SK-MEL-5 (cell line): ENCODE measurements at places on chromosomes 11 and 22. TPM values are rescaled to one million over a fixed set of nuclear protein-coding genes. Genes with fewer than 3 reads are reported as not detected.

GRCh38 chr11:7604331-7604955 is 68.9 kb downstream of the CYB5R2 start:
- DNase-seq: no peak

The OR52I2 gene
- not detected in 2 replicates for total RNA-seq

The GNAZ gene
- 3.6 and 3.9 TPM in 2 replicates for total RNA-seq

The PARVA gene
- 12.9 and 13.2 TPM in 2 replicates for total RNA-seq

- DNase-seq: peak; percentile 28
Measured at GRCh38 chr11:27124514-27125264, 84.1 kb downstream of the BBOX1 start.

- DNase-seq: no peak
Measured at GRCh38 chr22:37526376-37526775, 7.2 kb upstream of the CARD10 start.

The GAB4 gene
- total RNA-seq: not detected in 2 replicates

The CCDC83 gene
- not detected in 2 replicates for total RNA-seq

DNA sequence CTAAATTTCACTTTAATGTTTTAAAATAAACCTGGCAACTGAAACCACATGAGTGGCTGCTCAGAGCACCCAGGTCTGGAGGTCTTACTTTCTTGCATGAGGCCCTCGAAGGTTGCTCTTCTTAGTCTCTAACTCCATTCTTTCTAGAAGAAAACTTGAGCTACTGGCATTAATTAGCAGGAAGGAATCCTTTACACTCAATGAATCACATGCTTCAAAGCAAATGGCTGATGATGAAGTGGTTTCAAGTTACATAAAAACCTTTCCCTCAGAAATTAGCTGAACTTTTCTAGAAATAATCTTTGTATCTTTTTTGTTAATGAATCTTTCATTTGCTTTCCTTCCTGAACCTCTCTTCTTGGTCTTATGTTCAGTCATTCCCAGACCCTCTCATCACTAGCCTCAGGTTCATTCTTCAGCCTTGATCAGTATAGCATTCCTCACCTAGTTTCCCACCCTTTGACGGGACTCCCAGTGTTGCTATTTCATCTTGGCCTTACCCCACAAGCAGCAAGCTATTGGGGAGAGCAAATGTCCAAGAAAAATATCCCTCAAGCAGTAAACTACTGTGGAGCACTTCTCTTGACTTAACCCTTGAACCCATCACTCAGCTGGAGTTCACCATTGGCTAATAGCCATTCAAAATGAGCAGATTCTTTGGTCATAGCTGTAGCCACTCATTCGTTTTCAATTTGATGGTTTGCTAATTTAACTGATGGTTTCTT is 75.1 kb downstream of the INSC start:
- no peak for DNase-seq

The OR8G5 gene
- total RNA-seq: not detected in 2 replicates

DNA sequence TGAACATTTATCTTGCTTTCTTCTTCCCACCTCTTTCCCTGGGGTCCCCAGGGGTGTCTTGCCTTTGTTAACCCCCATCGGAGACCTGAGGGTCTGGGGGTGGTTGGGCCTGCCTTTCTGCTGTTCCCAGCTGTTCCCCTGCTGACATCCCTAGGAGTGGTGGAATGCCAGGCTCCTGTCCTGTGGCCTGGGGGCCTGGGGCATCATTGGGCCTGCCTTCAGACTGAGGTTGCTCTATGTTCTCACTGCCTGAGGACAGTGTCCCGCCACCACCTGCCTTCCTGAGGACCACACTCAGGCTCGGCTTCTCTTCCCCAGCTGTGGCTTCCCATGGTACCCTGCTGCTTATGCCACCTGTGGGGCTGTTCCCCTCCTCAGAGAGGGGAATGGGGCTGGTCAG is 1.1 kb upstream of the IL18BP start:
- DNase-seq: no peak

The RFPL2 gene
- 4.1 and 5.3 TPM in 2 replicates for total RNA-seq

DNA sequence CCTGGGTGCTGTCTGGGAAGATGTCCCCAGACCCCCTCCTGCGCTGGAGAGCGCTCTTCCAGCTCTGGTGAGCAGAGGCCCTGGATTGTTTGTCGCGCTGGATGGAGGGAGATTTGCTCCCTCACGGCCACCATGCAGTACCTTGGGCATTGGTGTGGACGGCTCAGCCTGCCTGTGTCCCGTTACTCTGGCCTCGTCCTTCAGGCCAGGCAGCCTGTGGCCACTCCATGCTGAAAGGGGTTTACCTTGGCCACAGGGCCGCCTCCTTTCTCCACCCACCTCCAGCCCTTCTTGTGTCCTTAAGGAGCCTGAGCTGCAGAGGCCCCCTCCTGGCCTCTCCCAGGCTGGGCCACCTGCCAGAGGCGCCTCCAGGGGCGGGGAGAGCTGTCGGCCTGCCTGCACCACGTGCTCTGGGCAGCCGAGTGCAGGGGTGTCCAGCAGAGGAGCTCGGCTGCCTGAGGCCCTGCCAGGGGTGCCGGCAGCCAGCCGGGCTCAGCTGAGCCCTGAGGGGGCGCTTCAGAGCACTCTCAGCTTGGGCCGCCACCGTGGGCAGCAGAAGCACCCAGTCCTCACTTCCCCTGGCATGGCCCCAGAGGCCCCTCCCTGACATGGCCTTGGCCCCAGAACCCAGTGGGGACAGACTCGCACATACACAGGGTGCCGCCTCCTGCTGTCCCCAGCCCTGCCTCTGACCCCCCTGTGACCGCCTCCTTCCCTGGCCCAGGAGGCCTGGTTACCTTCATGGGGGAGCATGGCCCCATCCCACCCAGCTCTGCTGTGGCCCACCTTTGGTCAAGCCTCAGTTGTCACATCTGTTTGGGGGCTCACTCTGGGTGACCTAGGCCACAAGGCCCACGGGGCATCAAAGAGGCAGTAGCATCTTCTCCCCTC is 3.4 kb downstream of the CCND1 start:
- DNase-seq: no peak

DNA sequence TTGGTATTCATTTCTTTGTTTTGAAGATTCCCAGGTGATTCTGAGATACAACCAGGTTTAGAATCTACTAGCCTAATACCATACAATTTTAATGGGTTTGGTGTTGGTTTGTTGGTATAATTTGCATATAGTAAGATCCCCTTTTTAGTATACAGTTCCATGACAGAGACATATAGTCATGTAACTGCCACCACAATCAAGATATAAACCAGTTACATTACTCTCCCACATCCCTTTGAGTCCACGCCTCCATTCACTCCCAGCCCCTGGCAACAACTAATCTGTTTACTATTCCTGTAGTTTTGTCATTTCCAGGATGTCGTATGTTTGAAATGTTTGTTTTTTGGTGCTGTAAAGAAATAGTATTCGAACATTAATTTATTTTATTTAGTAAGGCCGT is 4.3 kb downstream of the ASRGL1 start:
- DNase-seq: no peak

The PGA5 gene
- not detected in 2 replicates for total RNA-seq

The DEPDC7 gene
- 4.4 and 6.3 TPM in 2 replicates for total RNA-seq

DNA sequence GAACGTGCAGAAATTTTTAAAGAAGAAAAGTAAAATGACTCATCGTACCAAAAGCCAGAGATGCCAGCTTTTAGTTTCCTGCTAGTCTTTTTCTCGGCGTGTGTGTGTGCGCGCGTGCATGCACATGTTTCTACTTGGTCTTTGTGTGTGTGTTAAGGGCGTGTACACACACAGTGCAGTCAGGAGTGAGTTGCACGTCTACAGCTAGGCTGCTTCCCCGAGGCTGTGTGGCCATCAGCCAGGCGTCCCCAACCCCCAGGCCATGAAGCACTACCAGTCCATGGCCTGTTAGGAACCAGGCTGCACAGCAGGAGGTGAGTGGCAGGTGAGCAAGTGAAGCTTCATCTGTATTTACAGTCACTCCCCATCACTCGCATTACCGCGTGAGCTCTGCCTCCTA is 36.4 kb downstream of the KCNQ1 start:
- DNase-seq: no peak

- no peak for DNase-seq
Measured at GRCh38 chr22:23269441-23270211, 89.3 kb downstream of the BCR start.

DNA sequence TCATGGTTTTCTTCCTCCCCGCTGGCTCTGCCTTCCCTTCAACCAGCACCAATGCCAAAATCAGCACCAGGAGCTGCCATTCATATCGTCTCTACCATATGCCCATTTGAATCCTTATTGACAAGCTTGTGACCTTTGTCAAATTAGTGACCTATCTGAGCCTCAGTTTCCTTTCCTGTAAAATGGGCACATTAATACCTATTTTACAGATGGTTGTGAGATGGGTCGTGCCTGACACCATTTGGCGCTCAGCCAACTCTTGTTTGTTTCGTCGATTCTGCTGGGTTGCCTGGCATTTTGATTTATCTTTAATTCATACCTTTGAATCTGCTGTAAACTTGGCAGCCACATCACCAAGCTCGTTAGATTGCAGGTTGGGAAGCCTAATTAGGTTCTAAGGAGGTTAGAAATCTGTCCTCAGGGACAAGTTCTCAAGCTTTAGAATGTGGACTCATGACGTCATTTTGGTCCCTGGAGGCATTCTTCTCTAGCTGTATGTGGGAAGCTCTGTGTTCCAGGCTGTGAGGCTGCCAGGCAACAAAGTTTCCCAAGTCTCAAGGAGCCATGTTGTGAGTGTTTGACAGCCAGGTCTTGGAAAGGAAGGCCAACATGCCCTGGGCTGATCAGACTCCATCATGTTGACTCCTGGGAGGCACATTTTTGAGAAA is 61.0 kb downstream of the RPS6KA4 start:
- peak; percentile 88 for DNase-seq

DNA sequence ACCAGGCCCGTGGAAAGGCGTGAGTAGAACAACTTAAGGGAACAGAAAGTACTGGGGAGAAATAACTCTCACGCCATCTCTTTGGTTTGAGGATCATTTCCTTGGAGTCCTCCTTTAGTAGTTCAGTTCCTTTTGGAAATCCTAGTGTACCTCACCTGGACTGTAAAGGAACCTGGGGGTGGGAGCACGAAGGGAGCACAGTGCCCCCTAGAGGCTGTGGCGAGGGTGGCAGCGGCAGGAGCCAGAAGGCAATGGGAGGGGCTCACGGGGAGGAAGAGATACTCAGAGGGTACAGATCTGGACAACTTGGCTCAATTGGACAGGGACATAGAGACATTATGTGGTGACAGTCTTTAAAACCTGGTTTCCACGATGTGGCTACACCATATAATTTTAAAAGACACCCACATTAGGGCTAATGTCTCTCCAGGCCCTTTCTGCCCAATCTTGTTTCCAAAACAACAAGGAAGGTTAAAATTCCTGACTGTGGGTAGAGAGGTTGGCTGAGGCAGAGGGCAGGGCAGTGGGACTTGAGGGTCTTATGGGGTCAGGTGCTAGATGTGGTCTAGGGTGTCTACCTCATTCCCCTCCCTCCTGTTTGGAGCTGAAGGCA is 87.0 kb downstream of the CSNK2A3 start:
- DNase-seq: peak; percentile 60

DNA sequence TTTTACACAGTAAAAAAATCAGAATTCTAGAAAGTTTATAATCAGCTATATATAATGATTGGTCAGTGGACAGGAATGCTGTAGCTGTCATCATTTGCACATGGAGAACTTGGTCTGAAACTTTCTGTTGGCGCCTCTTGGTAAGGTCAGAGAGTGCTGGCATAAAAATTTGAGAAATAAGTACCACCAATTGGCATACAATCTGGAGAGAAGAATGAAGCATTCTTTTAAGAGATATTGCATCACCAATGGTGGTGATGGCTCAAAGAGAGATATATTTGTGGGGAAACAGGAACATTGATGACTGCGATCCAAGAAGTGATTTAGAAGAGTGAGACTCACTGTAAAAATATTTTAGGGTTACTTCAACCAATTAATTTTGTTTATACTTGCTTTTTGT is 19.8 kb upstream of the OOSP1 start:
- no peak for DNase-seq

- no peak for DNase-seq
Measured at GRCh38 chr11:58503361-58503856, 4.5 kb downstream of the OR5B21 start.

The MIAT gene
- total RNA-seq: 0.32 and 0.45 TPM in 2 replicates

DNA sequence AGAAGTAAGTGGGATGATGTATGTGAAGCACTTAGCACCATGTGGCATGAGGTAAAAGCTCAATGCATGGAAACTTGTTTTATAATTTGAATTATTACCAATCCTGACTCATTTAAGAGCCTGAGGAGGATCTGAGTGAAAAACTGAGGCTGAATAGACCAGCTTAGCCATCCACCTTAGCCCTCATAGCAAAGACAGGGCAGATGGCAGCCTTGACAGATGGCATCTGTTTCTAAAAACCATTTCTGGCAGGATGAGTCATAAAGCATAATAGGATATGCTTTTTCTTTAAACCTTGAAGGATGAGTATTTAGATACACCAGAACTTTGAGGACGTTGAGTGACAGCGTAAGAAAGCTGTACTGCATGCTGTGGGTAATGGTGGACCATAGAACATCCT is 61.0 kb upstream of the NAV2 start:
- DNase-seq: no peak

GRCh38 chr11:122642472-122642922 is 13.0 kb upstream of the UBASH3B start:
- DNase-seq: peak; percentile 79

The TH gene
- total RNA-seq: not detected in 2 replicates

The RASD2 gene
- 0.37 TPM in 2 replicates for total RNA-seq

The CABP4 gene
- 0.18 TPM in 1 of 2 replicates, not detected in the other for total RNA-seq

DNA sequence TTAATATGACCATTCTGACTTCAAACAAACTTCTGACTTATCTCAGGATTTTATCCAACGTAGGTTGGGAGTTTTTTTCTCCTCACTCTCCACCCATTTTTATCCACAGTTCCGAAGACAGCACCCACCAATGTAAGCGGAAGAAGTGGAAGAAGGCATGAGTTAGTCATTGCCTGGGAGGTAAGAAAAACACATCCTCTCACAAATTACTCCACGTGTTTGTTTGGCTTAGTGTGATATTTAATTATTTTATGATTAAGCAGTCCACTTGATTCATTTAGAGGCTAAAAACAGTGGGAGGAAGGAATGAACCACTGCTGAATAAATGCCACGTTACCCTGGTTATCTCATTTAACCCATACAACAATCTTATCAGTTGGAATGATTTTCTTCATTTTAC is 389.6 kb upstream of the ARHGAP42 start:
- no peak for DNase-seq
